ENCODE measurements at places on chromosomes 5 and 9.

DNA sequence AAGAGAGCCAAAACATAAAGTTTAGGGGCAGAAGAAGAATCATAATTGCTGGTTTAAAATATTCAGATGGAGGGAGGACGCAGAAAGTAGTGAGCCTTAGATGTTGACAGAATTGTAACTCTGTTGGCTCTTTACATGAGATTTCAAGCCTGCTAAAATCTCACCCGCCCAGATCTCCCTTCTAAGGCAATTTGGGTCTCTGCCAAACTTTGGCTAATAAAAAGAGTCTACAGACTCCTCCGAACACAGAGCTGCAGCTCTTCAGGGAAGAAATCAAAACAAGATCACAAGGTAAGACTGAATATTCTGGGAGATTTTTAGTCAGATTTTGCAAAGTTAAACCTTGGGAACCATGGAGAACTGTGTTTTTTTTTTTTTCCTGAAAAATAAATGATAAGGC, at the start of gene IL33:
TSS of gene IL33 (plus strand) at position 246 of the 400 bp plus-strand sequence. CDS start 25,888 bp downstream, outside the sequence.
- no peaks in the 10 kb centered on the region for H3K36me3 ChIP-seq
- no peak within 1 kb of the TSS for H3K27ac ChIP-seq
- H3K4me1 ChIP-seq, result no peaks in the 10 kb centered on the region
- DNase-seq, result no peak
- peaks cover 3% of the 10 kb centered on the region for H3K27me3 ChIP-seq

DNA sequence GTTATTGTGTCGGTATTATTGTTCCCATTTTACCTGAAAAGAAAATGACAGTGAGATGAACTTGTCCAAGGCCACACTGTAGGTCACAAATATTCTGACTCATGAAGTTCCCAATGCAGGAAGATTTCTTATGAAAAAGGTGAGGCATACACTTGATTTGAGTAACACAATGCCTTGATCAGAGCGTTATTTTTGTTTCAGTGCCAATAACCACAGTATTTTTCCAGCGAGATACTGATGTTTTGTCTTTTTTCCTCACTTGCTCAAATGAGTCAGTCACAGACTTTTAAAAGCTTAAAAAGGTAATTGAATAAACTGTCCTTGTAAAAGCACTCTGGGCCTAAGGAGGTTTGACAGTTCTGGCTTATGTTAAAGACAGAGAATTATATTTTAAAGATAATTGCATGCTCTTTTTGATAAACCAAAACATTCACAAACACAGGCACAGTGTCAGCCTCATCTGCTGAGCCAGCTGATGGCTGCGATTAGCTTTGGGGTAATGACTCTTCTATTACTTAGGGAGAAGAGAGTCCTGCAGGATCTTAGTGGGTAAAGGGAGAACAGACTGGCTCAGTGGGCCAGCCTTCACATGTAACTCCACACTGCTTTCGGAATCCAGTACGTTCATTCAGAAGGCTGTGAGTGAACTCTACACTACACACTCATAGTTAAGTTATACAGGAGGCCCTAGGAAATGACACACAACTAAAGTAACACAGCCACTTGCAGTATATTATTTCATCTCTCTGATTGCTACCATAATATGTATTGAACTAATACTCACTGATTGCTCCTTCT, 165.5 kb upstream of the CD180 start:
- no peaks in the 10 kb centered on the region for H3K36me3 ChIP-seq
- H3K27me3 ChIP-seq, result no peaks in the 10 kb centered on the region
- H3K4me1 ChIP-seq, result no peaks in the 10 kb centered on the region
- DNase-seq, result no peak
- H3K27ac ChIP-seq, result no peak overlapping the region

- no peaks in the 10 kb centered on the region for H3K36me3 ChIP-seq
- H3K27me3 ChIP-seq, result no peaks in the 10 kb centered on the region
- no peaks in the 10 kb centered on the region for H3K4me1 ChIP-seq
- H3K27ac ChIP-seq, result no peak overlapping the region
- DNase-seq, result no peak
- H3K4me3 ChIP-seq, result no peak overlapping the region
Measured at GRCh38 chr5:175854231-175855040, 16.9 kb upstream of the CPLX2 start.

DNA sequence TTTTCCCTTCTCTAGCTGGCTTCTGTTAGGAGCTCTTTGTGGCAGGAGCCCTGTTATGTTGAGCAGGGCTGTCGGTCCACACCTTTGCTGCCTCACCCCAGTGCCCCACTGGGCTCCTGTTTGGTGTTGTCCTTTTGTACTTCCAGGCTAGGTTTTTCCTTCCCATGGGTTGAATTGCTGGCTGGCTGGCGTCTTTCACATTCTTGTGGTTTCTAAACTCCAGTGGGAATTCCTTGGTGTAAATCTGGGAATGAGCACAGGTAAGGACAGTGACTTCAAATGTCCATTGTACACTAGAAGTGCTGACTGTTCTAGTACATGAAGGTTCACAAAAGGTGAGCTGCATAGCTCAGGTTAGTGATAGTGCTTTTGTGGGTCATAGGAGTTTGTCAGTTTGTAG, 30.4 kb downstream of the RASGRF2 start:
- peaks cover 12% of the 10 kb centered on the region for H3K4me1 ChIP-seq
- DNase-seq, result no peak
- no peaks in the 10 kb centered on the region for H3K36me3 ChIP-seq
- H3K27ac ChIP-seq, result no peak overlapping the region

DNA sequence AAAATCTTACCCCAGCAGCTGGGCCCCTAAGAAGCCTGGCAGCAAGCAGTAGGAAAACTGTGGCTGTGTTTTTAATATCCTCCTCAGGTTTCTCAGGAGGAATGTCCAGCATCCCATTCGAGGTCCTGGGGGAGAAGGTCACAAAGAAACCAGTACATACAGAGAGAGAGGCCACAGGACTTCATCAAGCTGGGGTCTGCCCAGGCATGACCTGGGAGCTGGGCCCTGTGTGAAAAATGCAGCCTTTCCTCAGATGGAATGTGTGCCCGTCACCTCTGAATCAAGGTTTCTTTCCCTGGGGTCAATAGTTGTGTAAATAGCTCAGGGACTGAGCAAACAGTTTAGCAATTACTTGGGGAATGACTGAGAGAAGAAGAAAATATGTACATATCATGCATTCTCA, 33.9 kb upstream of the RAD23B start:
- H3K4me1 ChIP-seq, result no peaks in the 10 kb centered on the region
- DNase-seq, result no peak
- H3K27ac ChIP-seq, result no peak overlapping the region

DNA sequence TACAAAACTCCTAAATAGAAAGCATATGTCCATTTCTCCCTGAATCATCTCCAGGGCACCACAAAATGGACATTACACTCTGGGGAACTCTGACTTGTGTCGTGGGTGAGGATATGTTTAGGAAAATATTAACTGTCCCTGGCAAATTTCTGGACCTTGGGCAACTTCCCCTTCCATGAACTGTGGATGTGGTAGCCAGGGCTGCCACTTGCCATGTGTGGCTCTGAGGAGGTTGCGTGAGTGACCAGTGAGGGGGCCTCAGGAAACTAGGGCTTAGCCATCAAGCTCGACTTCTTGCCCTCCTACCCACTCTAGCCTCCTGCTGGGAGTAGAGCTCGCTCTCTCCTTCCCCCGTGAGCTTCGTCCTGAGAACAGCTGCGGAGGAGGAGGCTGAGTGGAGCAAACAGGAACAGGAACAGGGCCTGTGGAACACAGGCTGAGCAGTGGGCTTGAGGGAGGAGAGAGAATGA, 13.8 kb upstream of the STC2 start:
- no peak overlapping the region for H3K4me3 ChIP-seq
- H3K36me3 ChIP-seq, result no peaks in the 10 kb centered on the region
- H3K27me3 ChIP-seq, result no peaks in the 10 kb centered on the region

GRCh38 chr5:150710165-150710564, 9.3 kb upstream of the RBM22 start:
- H3K36me3 ChIP-seq, result peaks cover 33% of the 10 kb centered on the region
- no peak overlapping the region for H3K4me3 ChIP-seq
- no peaks in the 10 kb centered on the region for H3K4me1 ChIP-seq
- no peak overlapping the region for H3K27ac ChIP-seq

DNA sequence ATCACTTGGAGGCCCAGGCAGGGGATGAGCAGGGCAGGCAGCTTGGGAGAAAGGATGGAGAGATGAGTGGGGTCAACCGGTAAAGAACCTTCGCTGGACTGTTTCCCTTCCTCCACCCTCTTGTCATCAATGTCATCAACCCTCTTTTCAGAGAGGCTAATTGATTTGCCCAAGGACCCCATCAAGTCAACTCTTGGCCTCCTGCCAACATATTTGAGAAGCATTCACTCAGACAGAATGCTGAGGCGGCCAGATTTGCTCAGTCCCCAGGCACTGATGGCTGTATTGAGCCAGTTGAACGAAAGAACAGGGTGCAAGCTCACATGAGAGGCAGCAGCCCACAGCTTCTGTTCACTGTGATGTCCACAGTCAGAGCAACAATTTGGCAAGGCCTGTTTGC, 193.5 kb downstream of the RFK start:
- H3K4me3 ChIP-seq, result no peak overlapping the region
- no peaks in the 10 kb centered on the region for H3K36me3 ChIP-seq
- DNase-seq, result no peak
- H3K27ac ChIP-seq, result no peak overlapping the region
- H3K4me1 ChIP-seq, result no peaks in the 10 kb centered on the region

- no peak overlapping the region for H3K4me3 ChIP-seq
- no peaks in the 10 kb centered on the region for H3K4me1 ChIP-seq
- H3K27me3 ChIP-seq, result no peaks in the 10 kb centered on the region
- no peak for DNase-seq
Measured at GRCh38 chr5:149452665-149453617, 73.8 kb upstream of the IL17B start.

DNA sequence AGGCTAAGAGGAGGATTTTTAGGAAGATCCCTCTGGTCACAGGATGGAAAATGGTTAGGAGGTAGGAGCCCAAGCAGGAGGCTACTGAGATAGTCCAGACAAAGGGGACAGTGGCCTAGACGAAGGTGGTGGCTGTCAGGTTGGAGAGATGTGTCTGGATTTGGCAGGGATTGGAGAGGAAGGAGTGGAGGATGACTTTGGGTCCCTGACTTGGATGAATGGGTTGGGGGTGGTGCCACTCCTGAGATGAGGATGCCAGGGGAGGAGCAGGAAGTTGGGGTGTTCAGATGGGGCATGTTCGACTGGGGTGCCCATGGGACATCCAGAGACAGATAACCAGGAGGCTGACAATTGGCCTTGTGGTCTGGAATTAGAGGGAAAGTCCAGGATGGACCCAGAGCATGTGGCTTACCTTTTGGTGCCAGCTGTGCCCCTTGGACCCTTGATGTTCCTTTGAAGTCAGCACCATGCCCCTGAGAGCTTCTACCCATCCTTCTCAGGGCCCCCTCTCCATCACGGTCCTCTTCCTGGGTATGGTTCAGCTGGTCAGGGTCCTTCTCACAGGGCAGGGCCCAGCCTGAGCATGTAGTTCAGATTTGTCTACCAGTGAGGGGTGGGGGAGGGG, 15.1 kb upstream of the IGFBPL1 start:
- H3K4me3 ChIP-seq, result no peak overlapping the region
- no peaks in the 10 kb centered on the region for H3K36me3 ChIP-seq
- H3K4me1 ChIP-seq, result no peaks in the 10 kb centered on the region
- DNase-seq, result no peak
- H3K27me3 ChIP-seq, result no peaks in the 10 kb centered on the region

- H3K4me1 ChIP-seq, result no peaks in the 10 kb centered on the region
- H3K4me3 ChIP-seq, result no peak overlapping the region
- DNase-seq, result no peak
- no peak overlapping the region for H3K27ac ChIP-seq
- no peaks in the 10 kb centered on the region for H3K27me3 ChIP-seq
Measured at GRCh38 chr5:113273948-113274347, 160.8 kb downstream of the TSSK1B start.

DNA sequence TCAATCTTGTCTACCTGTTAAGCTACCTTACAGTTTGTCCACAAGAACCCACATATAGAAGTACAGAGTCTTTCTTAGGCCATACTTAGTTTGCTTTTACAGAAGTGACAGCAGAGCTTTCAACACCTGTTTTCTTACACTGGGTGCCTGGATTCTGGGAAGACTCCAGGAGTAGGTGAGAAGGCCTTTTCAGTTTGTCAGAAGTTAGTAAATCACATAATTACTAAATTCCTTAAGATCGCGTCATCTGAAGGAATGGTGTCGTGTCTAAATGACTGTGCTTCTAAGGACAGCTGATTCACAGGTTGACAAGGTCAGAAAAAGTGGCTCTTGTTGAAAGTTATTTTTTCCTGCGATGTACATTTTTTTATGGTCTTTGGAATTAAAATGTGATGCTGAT, 97.0 kb upstream of the FAM120A start:
- DNase-seq, result no peak
- H3K27ac ChIP-seq, result no peak overlapping the region
- no peak overlapping the region for H3K4me3 ChIP-seq
- no peaks in the 10 kb centered on the region for H3K4me1 ChIP-seq
- no peaks in the 10 kb centered on the region for H3K27me3 ChIP-seq

GRCh38 chr9:121620777-121621449, 30.5 kb upstream of the DAB2IP start:
- no peak overlapping the region for H3K4me3 ChIP-seq
- no peaks in the 10 kb centered on the region for H3K27me3 ChIP-seq
- no peaks in the 10 kb centered on the region for H3K36me3 ChIP-seq
- no peak for DNase-seq
- no peaks in the 10 kb centered on the region for H3K4me1 ChIP-seq

DNA sequence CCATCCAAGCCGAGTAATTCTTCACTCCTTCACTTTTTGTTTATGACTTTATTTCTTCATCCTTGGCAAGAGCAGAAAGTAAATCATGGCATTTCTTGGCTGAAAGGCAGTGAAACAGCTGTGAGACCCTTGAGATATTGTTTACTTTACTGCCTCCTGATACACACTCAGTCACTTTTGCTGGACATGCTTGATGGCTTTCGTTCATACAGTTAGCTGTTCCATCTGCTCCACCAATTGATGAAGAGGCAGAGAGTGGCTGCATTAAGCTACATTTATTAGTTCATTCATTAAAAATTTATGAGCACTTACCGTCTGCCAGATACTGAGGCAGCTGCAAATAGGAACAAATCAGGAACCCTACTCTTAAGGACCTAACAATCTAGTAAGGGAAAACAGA, 184.4 kb upstream of the OR13F1 start:
- DNase-seq, result no peak
- H3K27me3 ChIP-seq, result no peaks in the 10 kb centered on the region
- no peaks in the 10 kb centered on the region for H3K36me3 ChIP-seq
- H3K27ac ChIP-seq, result no peak overlapping the region
- no peak overlapping the region for H3K4me3 ChIP-seq
- no peaks in the 10 kb centered on the region for H3K4me1 ChIP-seq

GRCh38 chr9:135478829-135479468, 633 bp upstream of the PPP1R26 start:
- H3K4me1 ChIP-seq, result peaks cover 11% of the 10 kb centered on the region
- peaks cover 4% of the 10 kb centered on the region for H3K27me3 ChIP-seq
- H3K27ac ChIP-seq, result no peak overlapping the region
- H3K36me3 ChIP-seq, result no peaks in the 10 kb centered on the region
- DNase-seq, result no peak
- peak overlapping the region; percentile 35 for H3K4me3 ChIP-seq

- H3K27ac ChIP-seq, result no peak overlapping the region
- DNase-seq, result no peak
- peaks cover 12% of the 10 kb centered on the region for H3K36me3 ChIP-seq
- no peaks in the 10 kb centered on the region for H3K27me3 ChIP-seq
- H3K4me1 ChIP-seq, result peaks cover 13% of the 10 kb centered on the region
Measured at GRCh38 chr5:98776066-98776705, 2.7 kb downstream of the RGMB start.

- H3K4me1 ChIP-seq, result no peaks in the 10 kb centered on the region
- H3K27me3 ChIP-seq, result no peaks in the 10 kb centered on the region
- no peak overlapping the region for H3K27ac ChIP-seq
- H3K4me3 ChIP-seq, result no peak overlapping the region
- DNase-seq, result no peak
Measured at GRCh38 chr9:99876190-99876589, 30.3 kb upstream of the STX17 start.

GRCh38 chr5:144812763-144813162, 642.1 kb downstream of the KCTD16 start:
- no peak overlapping the region for H3K4me3 ChIP-seq
- H3K27me3 ChIP-seq, result no peaks in the 10 kb centered on the region
- H3K36me3 ChIP-seq, result no peaks in the 10 kb centered on the region
- H3K27ac ChIP-seq, result no peak overlapping the region
- no peak for DNase-seq
